ENCODE measurements at places on chromosomes 4 and X.

DNA sequence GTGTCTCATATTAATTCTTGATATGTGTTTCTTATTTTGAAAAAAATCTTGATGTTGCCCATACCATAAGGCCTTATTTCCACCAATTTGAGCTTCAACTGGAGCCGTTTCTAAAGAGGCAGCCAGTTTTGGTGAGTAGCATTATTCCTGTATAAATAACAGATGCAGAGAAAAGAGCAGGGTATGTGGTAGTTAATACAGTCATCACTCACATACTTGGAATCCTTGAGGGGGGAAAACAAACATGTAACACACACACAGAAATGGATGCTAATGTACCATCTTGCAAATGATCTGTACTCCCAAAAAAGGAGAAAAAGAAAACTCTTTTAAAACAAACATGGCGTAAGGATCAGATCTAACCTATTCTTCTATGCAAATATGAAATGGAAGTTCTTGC, 389.7 kb downstream of the GPM6A start:
- DNase-seq: no peak

- no peak for DNase-seq
Measured at GRCh38 chr4:11049001-11049400, 364.4 kb upstream of the CLNK start.

- DNase-seq: no peak
Measured at GRCh38 chrX:107769581-107770317, 5.8 kb downstream of the TSC22D3 start.

DNA sequence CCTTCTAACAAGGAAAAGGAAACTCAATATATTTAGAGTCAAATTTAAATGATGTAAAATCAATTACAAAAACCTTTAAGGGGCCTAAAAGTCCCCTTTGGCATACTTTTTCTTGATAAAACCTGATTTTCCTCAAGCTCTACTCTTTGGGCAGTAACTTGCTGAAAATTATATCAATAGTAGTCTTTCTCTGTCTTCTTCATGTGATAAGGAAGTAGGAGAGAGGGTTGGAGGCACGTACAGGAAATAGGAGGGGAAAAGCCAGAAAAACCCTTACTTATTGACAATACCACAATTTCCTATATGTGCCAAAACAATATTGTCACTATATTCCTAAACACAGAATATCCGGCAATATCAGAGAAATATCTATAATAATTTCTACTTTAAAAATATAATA, 9.6 kb downstream of the RHOH start:
- DNase-seq: no peak

DNA sequence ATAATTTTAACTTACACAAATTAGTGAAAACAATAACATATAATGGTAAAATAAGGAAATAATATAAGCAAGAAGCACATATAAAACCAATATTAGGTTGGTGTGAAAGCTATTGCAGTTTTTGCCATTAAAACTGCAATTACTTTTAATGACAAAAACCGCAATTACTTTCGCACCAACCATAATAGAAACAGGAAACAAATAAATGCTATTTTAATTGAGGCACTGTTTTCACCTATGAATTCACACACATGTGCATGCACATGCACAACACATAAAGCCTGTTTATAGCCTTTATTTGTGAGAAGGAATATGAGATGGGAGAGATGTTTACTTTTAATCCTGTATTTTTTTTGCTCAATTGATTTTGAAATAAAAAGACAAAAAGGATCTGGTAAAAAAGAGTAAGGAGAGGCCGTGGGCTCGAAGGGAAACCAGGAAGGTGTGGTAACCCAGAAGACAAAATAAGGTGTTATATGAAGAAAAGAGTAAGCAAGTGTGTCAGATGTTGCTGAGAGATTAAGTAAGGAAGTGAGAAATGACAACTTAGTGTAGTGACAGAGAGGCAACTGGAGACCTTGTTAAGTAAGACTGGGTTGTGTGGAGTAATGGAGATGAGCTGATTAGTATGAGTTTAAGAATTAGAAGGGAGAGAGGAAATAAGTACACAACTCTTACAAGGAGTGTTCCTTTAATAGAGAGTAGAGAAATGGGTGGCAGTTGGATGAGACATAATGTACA, 69.0 kb downstream of the KLHL13 start:
- no peak for DNase-seq

GRCh38 chr4:83267121-83267829, 17.3 kb downstream of the COQ2 start:
- no peak for DNase-seq

GRCh38 chr4:89556601-89557305, 249.2 kb upstream of the GPRIN3 start:
- DNase-seq: no peak

GRCh38 chr4:3410401-3411135, 31.2 kb upstream of the HGFAC start:
- no peak for DNase-seq
